ENCODE measurements at places on chromosomes 2 and 18. TPM values are rescaled to one million over a fixed set of nuclear protein-coding genes. Genes with fewer than 3 reads are reported as not detected.

DNA sequence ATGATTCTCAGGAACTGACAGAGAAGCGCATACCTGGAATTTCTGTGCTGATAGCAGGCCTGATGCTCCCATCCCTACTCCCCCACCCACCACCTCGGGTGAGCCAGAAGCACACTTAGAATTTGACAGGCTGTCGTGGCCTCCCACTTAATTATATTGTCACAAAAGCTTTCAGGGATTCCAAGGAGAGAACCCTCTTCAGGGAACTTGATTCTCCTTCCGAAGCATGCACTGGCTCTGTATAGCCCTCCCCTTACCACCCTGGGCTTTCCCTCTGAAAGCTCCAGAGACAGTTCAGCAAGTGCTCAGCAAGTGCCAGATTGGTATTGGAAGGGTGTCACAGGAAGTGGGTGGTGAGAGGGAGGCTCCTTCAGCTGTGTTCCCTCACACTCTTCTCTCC is 252.5 kb upstream of the SIX2 start:
- no peak for DNase-seq

DNA sequence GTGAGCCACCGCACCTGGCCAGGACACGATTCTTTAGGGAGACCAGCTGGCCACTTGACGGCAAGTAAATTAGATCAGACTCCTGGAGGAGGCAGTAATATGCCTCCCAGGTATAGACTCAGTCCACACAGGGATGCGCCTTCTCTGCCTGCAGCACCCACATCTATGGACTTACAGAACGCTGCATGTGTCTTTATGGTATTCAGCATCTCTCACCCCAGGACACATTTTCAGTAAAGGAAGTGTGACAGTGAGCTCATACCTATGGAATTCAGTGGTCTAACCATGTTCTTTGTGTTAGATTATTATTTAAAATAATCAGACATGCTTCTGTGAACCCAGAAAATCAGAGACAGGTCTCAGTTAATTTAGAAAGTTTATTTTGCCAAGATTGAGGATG is 5.9 kb upstream of the NARS1 start:
- no peak for DNase-seq

- DNase-seq: no peak
Measured at GRCh38 chr2:102185347-102185746, 1.5 kb upstream of the IL1RL2 start.

DNA sequence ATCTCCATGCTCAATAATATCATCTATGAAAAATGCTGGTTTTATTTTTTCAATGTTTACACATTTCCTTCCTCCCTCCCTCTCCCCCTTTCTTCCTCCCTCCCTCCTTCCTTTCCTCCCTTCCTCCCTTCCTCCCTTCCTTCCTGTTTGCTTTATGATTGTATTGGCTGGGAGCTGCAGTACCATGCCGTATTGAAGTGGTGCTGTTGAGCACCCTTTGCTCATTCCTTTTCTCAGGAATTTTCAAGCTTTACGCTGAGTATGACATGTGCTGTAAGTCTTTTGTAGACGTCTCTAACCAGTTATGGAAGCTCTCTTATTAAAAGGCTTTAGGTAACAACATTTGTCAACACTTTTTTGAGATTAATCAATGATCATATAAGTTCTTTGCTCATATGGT is 100.4 kb downstream of the SNTG2 start:
- DNase-seq: no peak

RBFA gene
- total RNA-seq: 83.1 TPM

TDRD15 gene
- not detected for total RNA-seq

Measured in Panc1 (cell line).